Fibroblast of skin of left biceps (primary cell): ENCODE measurements at places on chromosomes 12 and 14.

GRCh38 chr14:76322594-76323220 lies 53.2 kb upstream of the ESRRB start:
- no peak for DNase-seq

DNA sequence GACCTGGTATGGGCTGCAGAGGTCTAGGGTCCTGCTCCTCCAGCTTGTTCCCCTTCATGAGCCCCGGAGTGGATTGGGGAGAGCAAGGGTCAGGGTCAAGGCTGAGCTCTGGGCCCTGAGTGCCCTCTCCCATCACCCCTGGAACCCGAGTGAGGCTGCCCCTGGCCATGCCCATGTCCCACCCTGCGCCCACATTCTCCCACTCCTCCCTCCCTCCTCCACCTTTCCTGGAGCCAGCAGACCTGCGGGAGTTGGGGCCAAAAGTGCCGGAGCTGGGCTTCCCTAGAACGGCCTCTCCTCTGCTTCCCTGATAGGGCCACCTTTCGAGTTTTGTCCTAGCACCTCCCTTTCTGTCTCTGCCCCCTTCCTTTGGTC lies 590 bp downstream of the SCNN1A start:
- DNase-seq: no peak

GRCh38 chr12:131950182-131950913 lies 606 bp downstream of the EP400 start:
- no peak for DNase-seq

DNA sequence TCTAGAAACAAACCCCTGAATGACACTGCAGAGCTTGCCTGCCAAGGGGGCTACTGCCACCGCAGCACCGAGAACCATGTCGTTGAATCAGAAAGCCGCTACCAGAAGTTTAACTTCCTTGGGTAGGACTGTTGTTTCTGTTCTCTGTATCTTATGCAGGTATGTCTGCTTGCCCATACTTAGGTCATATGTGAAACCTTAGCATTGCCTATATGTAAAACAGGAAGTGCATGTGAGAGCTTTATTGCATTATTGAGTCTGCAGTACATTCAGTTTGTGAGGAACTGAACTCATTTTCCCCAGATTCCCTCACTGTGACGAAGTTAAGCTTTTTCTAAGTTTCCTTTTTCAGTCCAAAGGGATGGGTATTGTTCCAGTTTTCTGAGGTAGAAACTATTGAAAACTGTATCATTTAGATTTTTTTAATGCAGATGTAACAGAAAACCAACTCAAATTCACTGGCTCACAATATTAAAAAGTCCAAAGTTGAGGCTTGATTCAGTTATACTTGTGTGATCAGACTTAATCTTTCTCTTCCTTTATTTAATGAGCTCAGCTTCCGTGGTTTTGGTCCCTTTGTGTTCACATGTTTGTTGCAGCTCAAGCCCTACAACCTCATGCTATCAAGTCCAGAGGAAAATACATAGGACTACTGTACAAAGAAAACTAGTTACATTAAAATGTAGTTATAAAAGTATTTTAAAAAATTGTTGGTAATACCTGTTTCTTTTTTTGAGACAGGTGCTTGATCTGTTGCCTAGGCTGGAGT lies 6.9 kb downstream of the FBXO34 start:
- no peak for DNase-seq

GRCh38 chr12:109545826-109546225 lies 27.5 kb downstream of the MMAB start:
- DNase-seq: no peak

GRCh38 chr12:121144416-121144914 lies 11.8 kb downstream of the P2RX7 start:
- no peak for DNase-seq

DNA sequence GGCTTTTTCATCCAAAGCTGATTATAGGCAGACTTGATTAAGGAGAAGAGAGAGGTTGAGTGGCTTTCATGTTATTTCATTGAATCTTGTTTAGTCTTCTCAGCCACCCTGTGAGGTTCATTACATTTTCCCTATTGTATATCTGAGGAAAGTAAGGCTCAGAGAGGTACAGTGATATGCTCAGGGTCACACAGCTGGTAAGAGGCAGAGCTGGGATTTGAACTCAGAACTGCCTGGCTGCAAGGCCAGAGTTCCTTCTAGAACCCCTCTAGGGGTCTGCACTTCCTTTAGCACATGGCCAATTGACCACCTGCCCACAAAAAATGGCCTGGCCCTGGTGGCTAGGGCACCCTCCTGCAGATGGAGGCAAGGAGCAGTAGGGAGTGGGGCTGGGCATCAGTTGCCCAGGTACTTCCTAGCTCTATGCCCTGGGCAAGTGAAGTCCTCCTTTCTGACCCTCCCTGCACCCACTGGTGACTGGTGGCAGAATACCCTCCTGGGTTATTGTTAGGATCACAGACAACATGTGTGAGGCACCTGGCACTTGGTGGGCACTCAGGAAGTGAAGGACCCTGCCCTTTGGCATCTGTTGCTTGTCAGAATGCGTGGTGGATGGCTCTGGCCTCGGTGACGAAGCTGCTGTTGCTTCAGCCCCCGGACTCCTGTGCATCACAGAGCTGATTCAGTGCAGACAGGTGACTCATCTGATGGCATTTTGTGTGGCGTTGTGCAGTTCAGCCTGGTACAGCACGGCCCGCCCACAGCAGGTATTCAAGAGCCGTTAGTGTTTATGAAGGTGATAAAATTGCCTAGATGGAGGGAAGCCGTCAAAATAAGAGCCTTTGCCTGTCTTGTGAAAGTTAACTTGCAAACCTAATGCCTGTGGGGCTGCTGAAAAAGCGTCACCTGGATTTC lies 115.8 kb downstream of the SLC25A47 start:
- no peak for DNase-seq
